ENCODE measurements at places on chromosomes 2 and 18.

DNA sequence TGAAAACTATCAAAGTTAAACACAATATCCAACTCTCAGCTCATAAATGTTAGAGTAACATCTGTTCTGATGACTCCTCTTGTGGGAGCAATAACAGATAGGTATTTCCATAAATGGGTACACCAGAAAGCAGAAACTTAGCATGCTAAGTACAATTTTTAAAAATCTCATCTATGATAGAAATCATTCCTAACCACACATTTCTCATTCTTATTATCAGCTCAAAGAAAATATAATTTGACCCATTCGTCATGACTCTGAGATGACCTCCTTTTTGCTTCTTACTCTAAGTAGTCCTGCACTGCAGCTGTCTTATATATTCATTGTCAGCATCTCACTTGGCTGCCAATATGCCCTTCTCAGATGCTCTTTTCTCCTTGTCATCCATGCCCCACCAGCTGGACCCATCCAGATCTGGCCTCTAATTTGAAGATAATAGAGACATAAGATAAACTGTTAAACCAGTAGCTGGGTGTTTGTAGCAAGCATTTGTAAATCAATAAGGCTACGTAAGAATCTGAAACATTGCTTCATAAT lies 298.3 kb downstream of the KCNS3 start:
- DNase-seq, result no peak

DNA sequence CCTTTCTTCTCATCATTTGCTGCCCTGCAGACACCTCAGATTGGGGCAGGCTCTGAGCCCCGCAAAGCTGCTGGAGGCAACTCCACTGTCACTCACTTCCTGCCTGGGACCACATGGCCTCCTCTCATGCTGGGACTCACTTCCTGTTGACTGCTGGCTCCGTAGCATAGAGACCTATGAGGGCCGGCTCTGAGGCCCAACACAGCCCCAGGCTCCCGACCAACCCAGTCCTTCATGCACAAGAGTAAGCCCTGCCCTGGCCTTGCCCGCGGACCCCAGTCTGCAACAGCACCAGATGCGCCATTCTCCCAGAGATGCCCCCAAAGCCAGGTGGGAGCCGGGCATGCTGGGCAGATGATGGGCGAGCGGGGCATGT lies 55.7 kb downstream of the DNMT3A start:
- DNase-seq, result no peak

GRCh38 chr2:122255924-122256323 lies 500.5 kb downstream of the TSN start:
- DNase-seq, result no peak

GRCh38 chr2:17762451-17762850 lies 8.5 kb downstream of the GEN1 start:
- no peak for DNase-seq

DNA sequence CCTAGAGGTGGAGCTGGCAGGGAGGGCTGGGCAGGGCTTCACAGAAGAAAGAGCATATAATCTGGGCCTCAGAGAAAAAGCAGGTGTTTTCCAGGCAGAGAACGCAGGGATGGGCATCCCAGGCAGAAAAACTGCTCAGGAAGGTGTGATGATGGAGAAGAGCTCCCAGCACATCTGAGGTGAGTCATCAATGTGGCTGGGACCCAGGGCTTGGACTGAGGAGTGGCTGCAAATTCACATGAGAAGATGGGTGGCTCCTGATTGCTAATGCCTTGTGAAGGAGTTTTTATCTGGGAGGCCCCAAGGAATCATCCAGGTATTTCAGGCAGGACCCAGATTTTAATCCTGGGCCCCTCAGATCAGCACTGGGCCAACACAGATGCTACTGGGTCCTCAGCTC lies 10.2 kb downstream of the IL1F10 start:
- no peak for DNase-seq
